ENCODE measurements at places on chromosomes 2 and 18. TPM values are rescaled to one million over a fixed set of nuclear protein-coding genes. Genes with fewer than 3 reads are reported as not detected.

GRCh38 chr2:143759455-143759854, 630.2 kb downstream of the ARHGAP15 start:
- no peak overlapping the region for H3K27ac ChIP-seq
- H3K36me3 ChIP-seq = no peaks in the 10 kb centered on the region
- H3K4me3 ChIP-seq = no peak overlapping the region
- no peak for DNase-seq

- DNase-seq = no peak
- no peaks in the 10 kb centered on the region for H3K27me3 ChIP-seq
- no peak overlapping the region for H3K27ac ChIP-seq
- H3K4me3 ChIP-seq = no peak overlapping the region
- peaks cover 21% of the 10 kb centered on the region for H3K4me1 ChIP-seq
These were observed 70.5 kb upstream of the NT5C1B start for GRCh38 chr2:18659915-18660314.

NTSR2 gene
- not detected for total RNA-seq

DNA sequence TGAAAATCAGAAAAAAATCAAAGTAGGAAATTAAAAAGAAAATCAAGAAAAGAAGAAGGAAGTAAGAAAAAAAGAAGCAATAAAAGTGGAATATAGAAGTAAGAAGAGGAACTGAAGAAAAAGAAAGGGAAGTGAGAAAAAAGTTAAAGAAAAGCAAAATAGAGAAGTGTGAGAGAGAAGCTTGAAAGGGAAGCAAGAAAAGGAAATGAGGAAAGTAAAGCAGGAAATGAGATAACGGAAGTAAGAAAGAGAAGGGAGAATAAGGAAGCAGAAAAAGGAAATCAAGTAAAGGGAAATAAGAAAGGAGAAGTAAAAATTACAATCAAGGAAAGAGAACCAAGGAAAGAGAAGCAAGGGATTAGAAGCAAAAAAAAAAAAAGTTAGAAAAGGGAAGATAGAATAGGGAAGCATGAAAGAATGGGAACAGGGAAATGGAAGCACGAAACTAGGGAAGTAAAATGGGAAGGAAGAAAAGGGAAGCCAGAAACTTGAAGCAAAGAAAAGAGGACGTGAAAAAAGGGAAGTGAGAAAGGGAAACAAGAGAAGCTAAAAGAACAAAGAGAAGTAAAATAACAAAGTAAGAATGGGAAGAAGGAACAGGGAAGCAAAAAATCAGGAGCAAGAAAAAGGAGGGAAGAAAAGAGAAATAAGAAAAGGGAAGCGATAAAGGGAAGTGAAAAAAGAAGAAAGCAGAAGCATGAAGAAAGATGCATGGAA, 243.3 kb upstream of the NCKAP5 start:
- peak overlapping the region; percentile 87 for H3K27ac ChIP-seq
- H3K4me3 ChIP-seq = no peak overlapping the region
- H3K4me1 ChIP-seq = peaks cover 36% of the 10 kb centered on the region
- no peaks in the 10 kb centered on the region for H3K36me3 ChIP-seq

DNA sequence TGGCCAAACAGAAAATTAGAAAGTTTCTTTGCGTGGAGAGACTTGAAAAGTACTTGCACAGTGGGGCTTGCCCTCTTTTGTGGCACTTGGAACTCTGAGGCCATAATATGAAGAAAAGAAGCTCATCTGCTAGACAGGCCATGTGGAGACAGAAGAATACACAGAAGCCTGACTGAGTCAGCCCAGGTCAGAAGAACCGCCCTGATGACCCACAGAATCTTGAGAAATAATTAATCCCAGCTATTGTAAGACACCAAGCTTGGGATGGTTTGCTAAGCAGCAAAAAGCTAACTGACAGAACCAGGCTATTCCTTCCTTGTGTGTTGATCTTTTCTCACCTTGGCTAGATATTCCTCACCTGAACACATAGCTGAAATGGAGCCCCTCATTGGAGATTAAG, 33.7 kb downstream of the G6PC2 start:
- no peak overlapping the region for H3K27ac ChIP-seq
- no peaks in the 10 kb centered on the region for H3K4me1 ChIP-seq
- peaks cover 18% of the 10 kb centered on the region for H3K27me3 ChIP-seq
- no peak overlapping the region for H3K4me3 ChIP-seq
- H3K36me3 ChIP-seq = no peaks in the 10 kb centered on the region
- DNase-seq = no peak

NXPH2 gene
- not detected for total RNA-seq

GRCh38 chr2:9984217-9984739, 32.8 kb downstream of the GRHL1 start:
- no peak overlapping the region for H3K4me3 ChIP-seq
- no peaks in the 10 kb centered on the region for H3K27me3 ChIP-seq
- H3K4me1 ChIP-seq = 0 out of 2 replicates have a peak, but pooled peaks cover 3% of the 10 kb centered on the region
- DNase-seq = peak; percentile 78
- H3K36me3 ChIP-seq = no peaks in the 10 kb centered on the region
- no peak overlapping the region for H3K27ac ChIP-seq

DNA sequence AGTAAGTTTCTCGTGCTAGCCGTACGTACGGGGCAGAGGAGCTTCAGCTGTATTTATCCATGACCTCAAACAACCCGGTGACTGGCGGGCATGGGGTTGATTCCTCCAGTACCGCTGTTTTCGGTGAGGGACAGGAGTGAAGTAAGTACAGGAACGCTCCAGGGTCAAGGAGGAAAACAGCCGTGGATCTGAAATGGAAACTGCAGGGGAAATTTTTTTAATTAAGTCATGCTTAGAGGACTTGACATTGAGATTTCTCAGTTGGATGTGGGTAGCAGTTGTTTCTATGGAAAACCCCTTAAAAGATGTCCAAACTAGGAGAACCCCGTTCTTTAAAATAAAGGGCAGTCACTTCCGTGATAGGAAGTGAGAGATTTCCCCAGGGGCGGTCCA, 1.2 kb downstream of the RAB12 start:
- H3K27me3 ChIP-seq = no peaks in the 10 kb centered on the region
- peak overlapping the region; percentile 88 for H3K4me3 ChIP-seq
- peak; percentile 18 for DNase-seq
- H3K36me3 ChIP-seq = no peaks in the 10 kb centered on the region
- no peak overlapping the region for H3K27ac ChIP-seq
- peaks cover 31% of the 10 kb centered on the region for H3K4me1 ChIP-seq

TBR1 gene
- total RNA-seq = not detected

DNA sequence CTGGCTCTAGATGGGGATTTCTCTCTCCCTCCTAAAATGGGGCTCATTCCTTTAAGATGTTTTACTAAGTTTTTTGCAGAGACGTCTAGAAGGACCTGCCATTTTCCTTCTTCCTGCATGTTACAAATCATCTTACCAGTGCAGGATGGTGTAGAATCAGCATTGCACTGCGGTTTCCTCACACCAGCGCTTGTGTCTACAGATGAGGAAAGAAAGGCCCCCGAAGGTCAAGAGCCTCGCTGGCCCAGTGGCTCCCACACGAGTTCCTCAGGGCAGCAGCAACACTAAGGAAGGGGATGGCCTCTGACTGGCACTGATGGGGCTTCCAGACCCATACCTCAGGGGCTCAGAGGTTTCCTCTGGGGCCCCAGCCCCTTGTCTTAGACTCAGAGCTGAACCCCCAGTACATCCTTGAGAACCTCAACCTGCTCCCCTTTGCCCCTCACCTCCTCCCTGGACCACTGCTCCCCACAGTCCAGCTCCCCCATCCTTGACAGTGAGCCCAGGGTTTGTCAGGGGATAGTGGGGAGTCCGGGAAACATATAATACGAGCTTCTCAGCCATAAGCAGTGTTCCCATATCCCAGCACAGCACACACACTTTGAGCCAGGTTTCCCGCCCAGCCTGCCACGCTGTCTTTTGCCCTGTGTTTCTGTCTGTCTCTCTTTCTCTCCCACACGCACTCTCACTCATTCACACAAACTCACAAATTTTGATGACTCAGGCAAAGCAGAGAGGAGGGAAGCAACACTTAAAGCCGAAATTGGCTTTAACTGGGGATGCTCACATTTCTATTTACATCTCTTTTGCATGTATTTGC, 29.4 kb downstream of the ZFP36L2 start:
- no peaks in the 10 kb centered on the region for H3K27me3 ChIP-seq
- no peak overlapping the region for H3K27ac ChIP-seq
- no peaks in the 10 kb centered on the region for H3K36me3 ChIP-seq
- no peak for DNase-seq
- no peak overlapping the region for H3K4me3 ChIP-seq
- peaks cover 15% of the 10 kb centered on the region for H3K4me1 ChIP-seq

DNA sequence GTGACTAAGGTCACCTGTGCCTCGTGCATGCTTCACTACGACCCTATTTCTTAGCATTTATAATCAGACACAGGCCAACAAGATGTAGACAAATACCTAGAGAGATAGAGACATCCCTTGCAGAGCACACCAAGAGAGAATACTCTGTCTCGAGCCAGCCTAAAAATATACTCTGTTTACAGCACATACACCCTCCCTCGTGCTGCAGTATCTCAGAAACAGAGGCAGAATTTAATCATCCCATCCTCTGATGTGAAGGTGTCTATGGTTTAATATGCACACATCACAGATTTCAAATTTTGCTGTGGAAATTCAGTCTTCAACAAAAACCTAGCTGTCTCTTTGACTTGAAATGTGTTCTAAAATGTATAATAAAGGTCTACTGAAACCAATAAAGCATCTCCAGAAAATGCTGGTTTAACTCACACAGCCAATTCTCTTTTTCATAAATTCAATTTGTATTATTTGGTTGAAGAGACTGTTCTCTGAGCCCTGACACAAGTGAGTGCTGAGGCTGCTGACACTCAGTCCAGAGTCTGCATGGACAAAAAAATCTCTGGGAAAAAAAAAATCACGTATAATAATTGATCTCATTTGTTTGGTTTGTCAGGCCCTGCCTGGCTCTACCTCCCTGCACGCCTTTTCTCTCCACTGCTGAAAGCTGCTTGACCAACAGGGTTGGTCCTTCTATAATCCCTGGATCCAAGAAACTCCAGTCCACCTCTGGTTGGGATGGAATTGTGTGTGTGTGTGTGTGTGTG, 142.0 kb upstream of the FSHR start:
- H3K4me1 ChIP-seq = no peaks in the 10 kb centered on the region
- DNase-seq = no peak
- no peak overlapping the region for H3K27ac ChIP-seq
- H3K36me3 ChIP-seq = no peaks in the 10 kb centered on the region
- no peaks in the 10 kb centered on the region for H3K27me3 ChIP-seq
- H3K4me3 ChIP-seq = no peak overlapping the region

GRCh38 chr2:234161932-234162331, 111.4 kb downstream of the SPP2 start:
- peaks cover 30% of the 10 kb centered on the region for H3K4me1 ChIP-seq
- H3K36me3 ChIP-seq = no peaks in the 10 kb centered on the region
- no peak overlapping the region for H3K4me3 ChIP-seq
- DNase-seq = peak; percentile 37
- 0 out of 2 replicates have a peak overlapping the region, but pooled peaks have one; percentile 7 for H3K27ac ChIP-seq

DNA sequence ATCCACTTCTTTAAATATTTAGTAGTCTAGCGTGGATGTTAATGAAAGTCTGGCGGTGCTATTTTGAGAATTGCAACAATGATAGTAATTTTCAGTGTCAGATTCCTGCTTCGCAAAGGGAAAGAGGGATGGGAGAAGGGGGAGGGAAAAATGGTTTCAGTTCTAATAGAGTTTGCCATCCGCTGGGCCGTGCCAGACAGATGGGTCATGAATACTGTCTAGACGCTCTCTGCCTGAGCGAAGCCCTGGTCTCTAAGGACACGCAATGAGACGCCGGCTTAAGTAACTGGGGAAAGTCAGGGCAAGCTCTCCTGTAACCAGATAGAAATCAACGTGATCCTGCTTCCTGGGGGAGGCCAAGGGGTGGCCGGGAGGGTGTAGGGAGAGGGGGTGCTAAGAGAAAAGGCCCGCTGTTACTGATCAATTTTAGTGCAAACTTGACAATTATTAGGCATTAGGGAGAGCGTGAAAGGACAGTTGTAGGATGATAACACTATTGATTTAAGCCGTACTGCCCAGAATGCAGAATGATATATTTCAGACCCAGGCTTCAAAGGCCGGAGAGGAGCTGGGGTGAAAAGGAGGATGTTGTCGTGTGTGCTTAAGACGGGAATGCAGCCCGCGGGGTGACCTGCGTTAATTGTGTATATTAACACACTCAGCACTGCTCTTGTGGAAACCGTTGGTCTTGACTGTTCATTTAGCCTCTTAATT, 229.2 kb downstream of the LDLRAD4 start:
- no peaks in the 10 kb centered on the region for H3K4me1 ChIP-seq
- no peak for DNase-seq

TEKT4 gene
- total RNA-seq = not detected

DYSF gene
- 13.0 TPM for total RNA-seq

Data from PC-3 (cell line).